ENCODE measurements at places on chromosomes 6 and 20.

DNA sequence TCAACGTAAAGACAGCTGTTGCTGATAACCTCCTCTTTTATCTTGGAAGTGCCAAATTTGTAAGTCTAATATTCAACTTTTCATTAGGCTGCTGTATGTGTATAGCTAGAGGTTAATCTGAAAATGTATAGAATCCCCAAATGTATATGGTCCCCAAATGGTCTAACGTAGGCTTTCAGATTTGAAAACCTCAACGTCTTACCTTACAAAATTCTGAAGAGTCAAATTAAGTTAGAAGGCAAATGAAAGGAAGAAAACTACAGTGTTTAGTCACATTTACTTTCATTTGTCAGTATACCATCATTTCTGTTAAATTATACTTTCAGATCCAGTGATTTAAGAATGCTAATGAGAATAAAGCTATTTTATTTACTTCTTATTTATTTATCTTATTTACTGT is 256.9 kb downstream of the ARHGAP18 start:
- no peak for DNase-seq

- no peak for DNase-seq
These were observed 259.4 kb downstream of the GJA1 start for GRCh38 chr6:121694801-121695251.

- DNase-seq = no peak
These were observed 236.3 kb upstream of the SOX4 start for GRCh38 chr6:21357262-21357661.

- no peak for DNase-seq
These were observed 43.5 kb upstream of the SLCO4A1 start for GRCh38 chr20:62598761-62599194.

DNA sequence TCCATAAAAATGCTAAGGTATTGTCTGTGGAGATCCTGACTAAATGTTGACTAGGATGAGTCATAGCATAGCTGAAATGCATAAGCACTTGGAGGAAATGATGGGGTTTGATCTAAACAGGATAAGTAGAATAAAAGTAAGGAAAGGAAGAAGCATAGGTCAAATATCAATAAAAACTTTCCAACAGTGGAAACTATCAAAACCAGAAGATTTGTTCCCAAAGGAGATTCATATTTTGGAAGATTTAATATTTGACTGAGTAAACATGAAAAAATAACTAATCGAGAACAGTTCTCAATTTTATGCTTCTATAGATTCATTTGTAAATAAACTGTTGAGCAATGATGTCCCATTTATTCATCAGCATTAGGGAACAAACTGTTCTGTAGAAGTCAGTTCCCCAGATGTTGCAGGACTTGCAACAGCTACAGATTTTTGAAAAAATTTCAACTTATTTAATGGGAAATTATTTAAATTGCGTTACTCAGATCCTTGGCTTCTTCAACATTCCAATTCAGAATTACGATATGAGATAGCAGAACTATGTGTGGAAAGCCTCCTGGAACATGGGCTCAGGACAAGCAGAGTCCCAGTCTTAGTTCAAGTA is 133.7 kb upstream of the TBX18 start:
- DNase-seq = no peak

GRCh38 chr6:54029187-54029586 is 82.1 kb upstream of the MLIP start:
- DNase-seq = no peak

- DNase-seq = no peak
These were observed 124.2 kb upstream of the FAM83B start for GRCh38 chr6:54722328-54722727.

- no peak for DNase-seq
These were observed 27.6 kb upstream of the HACE1 start for GRCh38 chr6:104887350-104887749.

GRCh38 chr6:107108201-107108890 is 7.0 kb downstream of the BEND3 start:
- DNase-seq = no peak

- no peak for DNase-seq
These were observed 38.2 kb upstream of the FRMD1 start for GRCh38 chr6:168116975-168117899.

GRCh38 chr6:131059486-131059885 is 3.6 kb downstream of the EPB41L2 start:
- DNase-seq = no peak

DNA sequence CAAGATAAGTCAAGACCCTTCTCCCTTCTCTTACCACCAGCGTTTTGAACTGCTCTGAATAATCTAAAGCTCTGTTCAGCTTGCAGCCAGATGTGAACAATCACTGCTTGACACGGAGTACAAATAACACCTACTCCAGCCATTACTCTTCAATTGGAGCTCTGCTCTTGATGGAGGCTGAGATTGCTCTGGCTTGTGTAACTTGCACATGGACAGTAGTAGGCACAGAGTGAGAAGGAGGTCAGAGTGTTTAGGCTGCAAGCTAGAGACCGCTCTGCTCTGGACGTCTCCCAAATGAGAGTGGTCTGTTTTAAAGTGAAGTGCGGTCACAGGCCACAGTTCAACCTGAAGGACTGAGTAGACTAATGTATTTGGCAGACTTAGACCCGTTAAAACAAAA is 158.3 kb downstream of the HDGFL1 start:
- DNase-seq = no peak

DNA sequence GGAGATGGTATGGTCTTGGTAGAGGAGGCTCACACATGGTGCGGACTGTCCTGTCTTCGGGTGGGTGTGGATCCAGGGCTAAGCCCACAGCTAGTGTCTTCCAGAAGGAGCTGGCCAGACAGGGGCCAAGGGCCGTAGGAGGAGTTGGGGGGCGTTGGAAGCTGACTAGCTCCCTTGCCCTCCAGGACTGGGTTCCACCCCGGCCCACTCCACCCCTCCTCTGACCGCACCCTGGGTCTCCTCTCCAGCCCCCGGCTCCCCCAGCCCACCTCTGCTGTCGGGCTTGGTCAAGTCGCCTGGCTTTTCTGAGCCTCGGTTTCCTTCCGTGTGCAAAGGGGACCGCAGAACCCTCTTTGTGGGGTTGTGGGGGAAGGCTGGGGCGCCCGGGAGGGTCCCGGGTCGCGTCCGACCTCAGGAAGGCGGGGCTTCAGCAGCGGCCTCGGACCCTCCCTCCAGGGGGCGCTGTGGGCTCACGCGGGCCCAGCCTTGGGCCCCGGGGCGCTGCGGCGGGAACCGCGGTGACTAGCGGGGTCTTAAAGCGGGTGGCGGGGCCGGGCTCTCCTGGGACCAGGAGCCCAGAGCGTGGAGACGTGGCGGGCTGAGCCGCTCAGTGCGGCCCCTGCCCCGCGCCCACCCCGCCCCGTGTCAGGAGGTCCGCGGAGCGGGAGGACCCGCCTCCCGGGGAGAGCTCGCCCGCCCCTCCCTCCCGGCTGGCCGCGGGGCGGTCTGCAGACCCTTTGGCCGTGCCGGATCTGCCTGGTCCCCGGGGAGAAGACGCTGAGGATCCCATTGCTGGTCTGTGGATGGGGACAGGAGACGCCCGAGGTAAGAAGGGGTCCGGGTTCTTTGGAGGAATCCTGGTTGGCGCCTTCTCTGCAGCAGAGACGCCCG is 5.4 kb downstream of the NPBWR2 start:
- peak; percentile 39 for DNase-seq

- no peak for DNase-seq
These were observed 21.8 kb downstream of the ULBP1 start for GRCh38 chr6:149985481-149985937.

DNA sequence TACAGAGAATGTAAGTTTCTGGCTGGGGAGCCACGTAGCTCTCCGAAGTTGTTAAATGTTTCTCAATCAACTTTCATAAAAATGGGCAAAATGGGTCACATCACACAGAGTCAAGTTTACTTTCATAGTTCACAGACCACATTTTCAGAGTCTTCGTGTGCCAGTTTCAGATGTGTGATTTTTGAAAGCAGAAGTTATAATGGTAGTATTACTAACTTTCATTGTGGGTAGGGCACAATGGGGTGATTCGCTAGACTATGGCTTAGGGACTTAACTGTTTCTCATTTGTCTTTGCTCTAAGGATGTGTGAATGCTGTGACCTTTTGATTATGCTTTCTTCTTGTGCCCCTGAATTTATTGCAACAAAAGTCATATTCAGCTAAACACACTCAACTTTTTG is 109.0 kb upstream of the SUPT3H start:
- no peak for DNase-seq

DNA sequence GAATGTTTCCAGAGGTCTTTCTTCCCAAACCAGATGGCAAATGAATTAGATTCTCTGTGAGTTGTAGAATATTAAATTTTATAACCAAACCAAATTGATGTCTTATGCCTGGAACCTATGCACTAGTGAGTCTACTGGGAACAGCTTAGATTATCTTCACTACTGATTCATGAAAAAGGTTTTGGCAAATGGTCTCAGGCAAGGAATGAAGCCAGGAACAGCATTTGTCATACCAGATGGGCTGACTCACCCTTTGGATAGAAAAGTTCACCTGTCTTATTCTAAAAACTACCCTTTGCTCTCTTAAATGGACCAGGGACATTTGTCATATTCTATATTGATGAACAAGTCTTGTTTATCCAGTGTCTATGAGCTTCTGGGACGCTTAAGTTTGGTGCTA is 135.4 kb upstream of the ECI2 start:
- no peak for DNase-seq

- no peak for DNase-seq
These were observed 8.0 kb downstream of the LAMA5 start for GRCh38 chr20:62359043-62359490.

GRCh38 chr6:127897484-127897883 is 3.4 kb downstream of the THEMIS start:
- no peak for DNase-seq

GRCh38 chr6:27980111-27980510 is 23.1 kb downstream of the OR2B6 start:
- no peak for DNase-seq

- no peak for DNase-seq
These were observed 285.3 kb downstream of the HIVEP2 start for GRCh38 chr6:142659661-142660060.

GRCh38 chr6:33761581-33761921 is 14.8 kb upstream of the IP6K3 start:
- no peak for DNase-seq

GRCh38 chr20:63711085-63711645 is 3.3 kb downstream of the ZGPAT start:
- DNase-seq = no peak

GRCh38 chr6:35850208-35850607 is 45.1 kb downstream of the LHFPL5 start:
- no peak for DNase-seq

GRCh38 chr6:105495515-105495914 is 92.6 kb upstream of the PREP start:
- no peak for DNase-seq

GRCh38 chr6:37689381-37689780 is 8.3 kb downstream of the MDGA1 start:
- no peak for DNase-seq

GRCh38 chr6:12208190-12208589 is 82.0 kb upstream of the EDN1 start:
- DNase-seq = no peak

DNA sequence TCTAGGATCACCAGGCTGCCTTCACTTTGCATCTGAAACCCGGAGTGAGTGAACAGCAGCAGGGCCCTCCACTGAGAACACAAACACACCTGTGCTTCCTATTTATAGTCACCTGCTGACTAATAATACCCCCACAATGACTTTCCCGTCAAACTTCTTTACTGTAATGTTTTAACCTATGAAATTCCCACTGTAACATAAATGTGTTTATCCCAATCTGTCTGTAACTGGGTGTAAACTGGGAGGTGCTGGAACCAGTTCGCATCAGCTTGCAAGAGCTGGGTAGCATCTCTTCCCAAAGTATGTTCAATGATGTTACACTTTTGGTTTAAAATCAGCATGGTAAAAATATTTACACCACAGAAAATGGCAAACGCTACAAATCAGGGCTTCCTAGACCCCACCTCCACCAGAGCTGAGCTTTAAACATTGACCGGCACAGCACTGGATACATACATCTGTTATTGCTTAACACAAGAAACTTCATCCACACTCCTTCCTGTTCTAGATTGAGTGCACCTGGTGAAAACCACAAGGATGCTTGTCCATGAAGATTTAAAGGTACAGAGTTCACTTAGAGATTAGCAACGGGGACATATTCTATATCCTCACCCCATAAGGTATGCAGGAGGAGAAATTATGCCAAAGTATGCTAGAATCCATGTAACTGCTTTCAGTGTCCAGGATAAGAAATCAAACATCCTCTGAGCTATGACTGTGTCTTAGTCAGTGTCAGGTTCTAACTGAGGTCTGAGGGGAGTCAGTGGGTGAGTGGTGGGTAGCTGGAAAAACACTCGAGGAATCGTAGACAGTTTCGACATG is 79.0 kb downstream of the ALDH8A1 start:
- DNase-seq = no peak

DNA sequence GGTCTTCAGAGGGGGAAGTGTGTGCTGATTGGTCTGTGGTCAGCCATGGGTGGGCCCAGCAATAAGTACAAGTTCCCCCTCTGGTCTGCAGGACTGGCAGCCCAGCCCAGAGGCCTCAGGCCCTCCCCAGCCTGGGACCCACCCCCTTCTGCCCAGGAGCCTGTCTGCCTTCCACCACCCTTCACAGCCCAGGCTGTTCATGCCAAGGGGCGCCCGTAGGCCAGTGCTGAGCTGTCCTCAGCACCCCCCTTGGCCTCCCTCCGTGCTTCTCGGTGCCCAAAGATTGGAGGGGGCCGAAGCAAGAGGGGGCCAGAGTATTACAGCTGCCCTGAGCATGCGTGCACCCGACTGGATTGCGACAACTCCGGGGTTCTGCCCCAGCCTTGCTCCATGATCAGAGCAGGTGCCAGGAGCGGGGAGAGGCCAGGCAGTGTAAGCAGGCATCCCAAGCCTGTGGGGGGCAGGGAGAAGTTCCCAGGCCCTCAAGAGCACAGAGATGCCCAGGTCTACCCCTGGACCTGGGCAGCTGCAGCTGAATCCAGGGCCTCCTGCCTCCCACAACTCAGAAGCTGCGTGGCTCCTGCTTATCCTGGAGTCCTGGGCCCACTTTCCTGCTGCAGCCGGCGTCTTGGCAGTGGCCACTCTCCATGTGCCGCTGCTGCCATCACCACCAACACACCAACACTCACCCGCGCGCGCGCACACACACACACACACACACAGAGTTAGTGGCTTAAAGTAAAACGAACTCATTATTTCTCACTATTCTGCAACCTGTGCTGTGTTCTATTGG is 33.3 kb downstream of the CST9L start:
- no peak for DNase-seq

DNA sequence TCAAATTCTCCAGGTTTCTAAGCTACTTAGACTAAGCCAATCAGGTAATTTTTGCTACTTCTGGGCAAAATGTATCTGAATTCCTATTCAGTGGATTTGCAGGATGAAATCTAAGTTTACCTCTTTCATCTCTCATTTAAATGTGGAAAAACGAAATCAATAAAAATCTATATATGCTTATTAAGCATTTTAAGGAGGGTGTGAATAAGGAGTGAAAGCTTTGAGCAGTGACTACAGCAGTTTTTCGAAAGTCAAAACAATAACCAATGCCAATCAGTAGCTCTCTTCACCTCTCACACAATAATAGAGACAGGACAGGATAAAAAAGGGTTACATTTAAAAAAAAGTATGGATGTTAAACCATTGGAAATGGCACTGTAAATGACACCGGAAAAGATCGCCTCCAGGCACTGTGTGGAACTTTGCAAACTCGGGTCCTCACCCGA is 476 bp upstream of the BCKDHB start:
- no peak for DNase-seq

GRCh38 chr6:73695619-73696421 is at the start of gene CD109:
TSS of gene CD109 (plus strand) at chr6:73696203. CDS start at chr6:73696216, 13 bp downstream.
- DNase-seq = peak; percentile 19

All from stimulated activated CD8-positive, alpha-beta memory T cell treated with anti-CD3 and anti-CD28 coated beads, Interleukin-7, amount 100 ng/mL, for 1 hour (primary cell).